ENCODE measurements at places on chromosomes 5 and 9.

DNA sequence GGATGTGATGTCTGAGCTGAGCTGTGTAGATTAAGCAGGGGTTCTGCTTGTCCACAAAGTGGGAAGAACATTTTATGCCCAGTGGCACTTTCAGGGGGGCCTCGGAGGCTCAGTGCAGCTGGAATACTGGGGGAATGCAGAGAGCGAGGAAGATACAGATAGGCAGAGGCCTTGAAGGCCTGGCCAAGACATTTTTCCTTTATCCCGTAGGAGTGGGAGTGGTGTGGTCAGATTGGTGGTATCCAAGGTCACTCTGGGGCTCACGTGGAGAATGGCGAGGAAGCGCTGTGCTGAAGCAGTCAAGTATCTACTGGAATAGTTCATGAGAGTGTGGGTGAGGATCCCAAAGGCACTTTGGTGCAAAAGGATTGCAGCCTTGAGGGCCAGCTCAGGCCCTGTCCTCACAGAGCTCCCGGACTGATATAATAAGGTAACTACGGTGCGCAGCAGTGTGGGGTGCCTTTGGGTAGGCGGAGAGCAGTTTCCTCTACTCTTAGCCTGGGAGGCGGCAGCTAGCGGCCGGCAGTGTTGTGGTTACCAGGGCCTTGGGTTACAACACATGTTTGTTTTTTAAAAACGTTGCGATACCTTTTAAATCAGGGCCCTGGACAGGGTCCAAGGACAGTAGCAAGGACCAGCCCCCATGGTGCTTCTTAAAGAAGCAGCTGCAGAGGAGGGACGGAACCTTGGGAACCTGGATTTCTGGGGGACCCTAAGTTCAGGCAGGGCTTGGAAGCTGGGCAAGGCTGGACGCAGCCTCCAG, 10.8 kb upstream of the CCDC69 start:
- no peak for DNase-seq

DNA sequence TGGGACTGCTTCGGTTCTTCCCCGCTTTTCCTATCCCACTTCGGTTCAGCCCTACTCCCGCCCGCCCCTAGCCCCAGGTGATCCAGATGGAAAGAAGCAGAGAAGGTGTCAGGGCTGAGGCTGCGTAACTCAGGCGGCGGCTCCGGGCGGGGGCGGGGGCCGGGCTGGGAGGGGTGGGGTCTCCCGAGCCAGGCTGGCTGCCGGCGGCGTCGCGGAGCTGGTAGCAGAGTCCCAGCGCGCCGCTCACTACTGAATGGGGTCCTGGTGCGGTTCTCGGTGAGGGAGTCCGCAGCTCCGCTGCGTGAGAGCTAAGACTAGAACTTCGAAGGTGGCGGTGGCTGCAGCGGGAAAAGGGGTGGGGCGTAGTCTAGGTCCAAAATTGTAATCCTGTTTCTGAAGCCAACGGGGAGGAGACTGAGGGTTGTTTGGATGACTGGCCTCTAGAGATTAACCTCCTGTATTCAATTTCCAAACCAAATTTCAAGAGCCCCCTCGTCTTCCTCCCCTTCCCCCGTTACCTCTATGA, 1.4 kb downstream of the PRR16 start:
- DNase-seq: no peak

- DNase-seq: no peak
Measured at GRCh38 chr5:143593723-143594122, 190.2 kb upstream of the NR3C1 start.

DNA sequence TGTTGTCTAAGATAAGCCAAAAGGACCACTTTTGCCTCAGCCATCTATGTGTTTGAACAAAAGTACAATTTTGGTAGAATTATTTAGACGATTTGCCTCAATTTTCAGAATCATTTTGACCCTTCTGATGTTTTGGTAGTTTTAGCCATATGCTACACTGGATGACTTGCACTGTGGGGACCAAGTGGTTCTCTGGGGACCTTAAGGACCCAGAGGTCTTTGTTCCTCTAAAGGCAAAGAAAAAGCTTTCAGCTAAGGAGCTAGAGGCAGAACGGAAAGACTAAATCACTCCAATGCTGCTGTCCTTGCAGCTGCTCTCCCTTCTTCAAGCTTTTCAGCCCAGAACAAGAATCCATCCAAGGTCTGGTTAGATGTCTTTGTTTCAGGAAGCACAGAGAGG, 51.0 kb upstream of the APC start:
- DNase-seq: no peak
